ENCODE measurements at places on chromosomes 5 and 9.

DNA sequence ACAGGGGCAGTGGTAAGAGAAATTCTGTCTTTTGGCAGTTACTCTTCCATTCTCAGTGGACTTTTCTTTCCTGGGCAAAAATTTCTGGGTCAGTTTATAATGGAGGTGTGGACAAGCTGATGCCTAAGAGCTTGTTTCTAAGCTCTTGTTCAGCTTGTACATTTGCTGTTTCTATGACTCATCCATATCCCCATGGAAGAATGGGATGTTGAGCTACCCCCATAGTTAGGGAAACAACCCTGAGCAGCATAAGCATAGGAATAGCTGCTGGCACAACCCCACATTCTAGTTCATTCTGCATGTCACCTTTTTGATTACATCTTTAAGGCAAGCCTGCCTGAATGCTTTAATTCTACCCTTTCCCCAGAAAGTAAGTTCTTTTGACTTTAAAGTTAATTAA is 173.3 kb downstream of the PSAT1 start:
- DNase-seq: no peak

DNA sequence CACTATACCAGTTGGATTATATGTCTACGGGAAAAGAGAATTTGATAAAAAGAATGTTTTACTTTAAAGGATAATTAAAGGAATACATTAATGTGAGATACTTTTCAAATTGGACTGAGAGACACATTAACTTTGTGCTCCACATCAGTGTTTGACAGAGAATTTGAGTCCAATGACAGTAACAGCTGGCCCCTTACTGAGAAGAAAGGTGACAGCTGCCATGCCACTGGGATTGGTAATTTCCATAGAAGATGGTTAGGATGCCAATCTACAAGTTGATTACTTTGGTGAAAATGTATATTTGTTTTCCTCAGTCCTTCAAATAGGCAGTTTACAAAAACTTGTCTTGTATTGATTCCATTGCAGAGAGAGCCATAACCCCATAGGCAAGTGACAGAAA is 578.4 kb downstream of the SLCO4C1 start:
- no peak for DNase-seq

GRCh38 chr5:39031041-39031440 is 43.2 kb downstream of the RICTOR start:
- no peak for DNase-seq

GRCh38 chr5:142810081-142810480 is 39.9 kb downstream of the ARHGAP26 start:
- DNase-seq: no peak

- DNase-seq: no peak
These were observed 216.9 kb downstream of the TTLL11 start for GRCh38 chr9:121876255-121876654.

GRCh38 chr5:52727576-52727975 is 60.1 kb upstream of the ITGA1 start:
- DNase-seq: no peak

DNA sequence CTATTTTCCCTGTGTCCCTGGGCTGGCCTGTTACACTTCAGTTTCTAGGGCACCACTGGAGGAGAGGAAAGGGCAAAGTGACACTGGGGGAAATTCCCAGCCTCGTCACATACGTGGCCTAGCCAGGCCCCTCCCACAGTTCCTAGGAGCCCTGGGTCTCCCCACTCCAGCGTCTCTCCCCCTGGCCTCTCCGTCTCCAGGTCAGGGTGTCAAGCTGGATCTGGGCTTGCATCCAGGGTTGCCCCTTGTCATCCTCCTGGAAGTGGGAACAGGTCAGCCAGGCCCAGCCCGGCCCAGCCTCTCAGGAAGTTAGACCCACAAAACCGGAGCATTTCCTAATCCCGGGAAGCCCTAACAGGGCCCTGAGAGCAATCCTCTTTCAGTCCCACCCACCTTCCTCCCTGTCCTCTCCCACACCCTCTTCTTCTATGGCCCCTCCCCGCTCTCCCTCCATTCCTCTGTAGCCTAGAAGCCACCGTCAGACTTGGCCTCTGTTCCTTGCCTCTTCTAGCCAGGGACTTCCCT is 4.7 kb upstream of the TNIP1 start:
- no peak for DNase-seq

GRCh38 chr5:50711280-50711679 is 44.8 kb downstream of the PARP8 start:
- peak; percentile 33 for DNase-seq

DNA sequence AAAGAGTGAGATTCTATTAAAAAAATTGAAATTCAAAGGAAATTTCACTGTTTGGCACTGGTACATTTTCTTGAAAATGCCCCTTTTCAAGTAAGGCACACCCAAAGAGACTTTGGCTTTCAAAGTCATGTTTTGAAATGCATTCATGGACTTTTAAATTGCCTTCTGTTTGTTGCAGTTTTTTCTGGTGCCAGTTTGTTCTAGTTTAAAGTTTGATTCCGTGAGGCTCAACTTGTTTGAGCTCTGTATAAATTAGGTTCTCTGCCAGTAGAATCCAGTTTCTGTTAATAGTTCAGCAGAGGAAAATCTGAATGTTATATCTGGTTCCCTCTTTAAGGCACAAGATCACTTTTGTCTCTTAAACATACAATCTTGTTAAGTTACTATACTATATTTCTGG is 16.4 kb downstream of the ATP6V0E1 start:
- no peak for DNase-seq

DNA sequence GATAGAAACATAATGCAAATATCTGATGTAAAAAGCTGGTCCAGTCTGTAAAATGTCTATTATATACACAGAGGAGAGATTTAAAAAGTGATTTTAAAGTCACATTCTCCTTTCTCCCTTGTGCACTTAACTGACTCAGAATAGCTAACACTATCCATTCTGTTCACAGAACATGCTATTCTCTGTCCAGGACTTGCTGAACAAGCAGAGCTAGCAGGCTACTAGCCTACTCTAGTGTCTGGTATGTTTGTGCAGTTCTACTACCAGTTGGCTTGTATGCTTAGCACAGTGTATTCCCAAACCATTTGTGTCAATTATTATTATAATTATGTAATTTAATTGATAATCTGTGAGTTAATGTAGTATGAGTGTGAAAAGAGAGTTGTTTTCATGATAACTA is 161.7 kb upstream of the NUDT12 start:
- no peak for DNase-seq

GRCh38 chr5:163023846-163024245 is 413.5 kb upstream of the CCNG1 start:
- no peak for DNase-seq

- no peak for DNase-seq
These were observed 7.6 kb upstream of the PPP1R26 start for GRCh38 chr9:135471791-135472640.

DNA sequence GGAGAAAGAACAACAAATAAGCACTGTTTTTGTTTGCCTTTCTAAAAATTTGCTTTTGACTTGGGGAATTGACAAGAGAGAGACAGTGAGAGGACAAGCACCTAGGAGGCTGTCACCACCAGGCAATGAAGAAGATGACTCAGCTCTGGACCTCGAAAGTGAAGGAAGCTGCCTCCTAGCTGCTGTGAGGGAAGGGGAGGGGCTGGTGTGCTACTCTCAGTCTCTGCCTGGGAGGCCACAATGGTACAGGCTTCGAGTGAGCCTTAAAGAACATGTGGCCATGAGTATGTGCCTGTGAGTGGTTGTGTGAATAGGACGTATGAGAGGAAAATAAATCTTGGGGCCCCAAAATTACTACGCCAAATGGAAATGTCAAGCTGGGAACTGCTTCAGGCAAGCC is 7.1 kb upstream of the PLK2 start:
- DNase-seq: no peak

- DNase-seq: no peak
These were observed 36.0 kb downstream of the NR6A1 start for GRCh38 chr9:124735121-124735520.

- DNase-seq: no peak
These were observed 159.2 kb upstream of the PLPPR1 start for GRCh38 chr9:100869326-100869725.

GRCh38 chr5:8826508-8826907 is 719.4 kb downstream of the SEMA5A start:
- no peak for DNase-seq

GRCh38 chr5:88954511-88954910 is 71.5 kb upstream of the MEF2C start:
- DNase-seq: no peak

GRCh38 chr9:36895744-36896260 is 138.3 kb downstream of the PAX5 start:
- DNase-seq: no peak

DNA sequence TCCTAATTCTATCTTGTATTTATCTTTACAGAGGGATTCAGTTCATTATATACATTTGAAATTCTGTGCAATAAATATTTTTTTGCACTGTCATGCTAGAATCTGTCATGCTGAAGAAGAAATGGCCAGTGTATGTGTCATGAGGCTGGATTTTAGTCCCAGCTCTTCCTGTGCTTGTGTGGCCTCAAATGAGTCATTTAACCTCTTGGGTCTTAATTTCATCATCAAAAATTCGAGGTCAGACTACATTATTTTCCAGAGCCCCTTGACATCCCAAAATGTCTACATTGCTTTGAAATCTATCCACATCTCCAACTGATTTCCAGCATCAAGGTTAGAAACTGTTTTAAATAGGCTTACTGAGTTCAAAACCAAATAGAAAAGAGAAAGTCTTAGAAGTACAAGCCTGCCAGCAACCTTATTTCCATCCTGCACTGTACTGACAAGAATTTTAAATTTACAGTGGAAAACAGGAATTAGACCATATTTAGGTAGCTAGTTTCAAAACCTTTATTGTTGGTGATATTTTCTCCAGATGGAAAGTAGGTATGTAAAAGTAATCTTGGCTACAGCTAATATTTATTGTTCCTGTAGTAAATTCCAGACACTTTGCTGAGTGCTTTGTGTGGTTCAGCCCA is 96.7 kb upstream of the MAMDC2 start:
- DNase-seq: no peak

- DNase-seq: no peak
These were observed 234.7 kb downstream of the NMUR2 start for GRCh38 chr5:152170350-152170749.

- no peak for DNase-seq
These were observed 35.5 kb downstream of the RAPGEF1 start for GRCh38 chr9:131704141-131704983.

DNA sequence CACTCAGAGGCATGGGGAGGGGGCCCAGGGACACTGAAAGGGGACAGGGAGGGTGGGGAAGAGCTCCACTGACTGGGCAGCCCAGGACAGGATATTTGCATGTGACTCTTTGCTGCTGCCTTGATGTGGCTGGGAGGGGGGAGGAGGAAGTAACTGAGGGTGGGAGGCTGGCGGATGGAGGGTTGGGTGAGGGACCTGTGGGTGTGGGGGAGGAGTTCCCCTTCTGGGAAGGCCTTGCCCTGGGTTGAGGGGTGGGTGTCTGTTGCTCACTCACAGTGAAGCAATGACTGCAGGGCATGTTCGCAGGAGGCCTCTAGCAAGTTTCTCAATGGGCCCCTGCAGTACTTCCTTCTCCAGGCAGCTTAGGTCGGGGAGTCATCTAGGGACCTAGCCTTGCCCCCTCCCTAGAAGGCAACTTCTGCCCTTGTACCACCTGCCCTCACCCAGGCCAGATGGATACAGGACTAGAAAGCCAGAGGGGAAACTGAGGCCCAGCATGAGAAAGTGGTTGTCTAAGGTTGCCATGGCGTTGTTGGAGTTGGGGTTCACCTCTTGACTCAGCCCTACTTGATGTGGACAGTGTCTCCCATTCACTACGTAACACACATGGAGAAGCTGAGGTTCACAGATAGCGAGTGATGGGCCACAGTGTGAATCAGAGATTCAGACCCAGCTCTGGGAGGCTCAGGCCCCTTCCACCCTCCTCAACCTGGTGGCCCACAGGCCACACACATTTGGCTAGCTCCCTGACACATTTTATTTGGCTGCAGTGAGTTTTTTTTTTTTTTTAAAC is 3.0 kb downstream of the GRK6 start:
- DNase-seq: peak; percentile 87

- DNase-seq: peak; percentile 97
These were observed at the start of gene ISCA1 for GRCh38 chr9:86282077-86282978. ISCA1 (minus strand) TSS chr9:86282538; CDS start chr9:86282458, 80 bp downstream.

GRCh38 chr5:132877938-132878337 is 4.5 kb downstream of the LEAP2 start:
- no peak for DNase-seq

- DNase-seq: no peak
These were observed 217.6 kb downstream of the NFIB start for GRCh38 chr9:14096258-14096922.

DNA sequence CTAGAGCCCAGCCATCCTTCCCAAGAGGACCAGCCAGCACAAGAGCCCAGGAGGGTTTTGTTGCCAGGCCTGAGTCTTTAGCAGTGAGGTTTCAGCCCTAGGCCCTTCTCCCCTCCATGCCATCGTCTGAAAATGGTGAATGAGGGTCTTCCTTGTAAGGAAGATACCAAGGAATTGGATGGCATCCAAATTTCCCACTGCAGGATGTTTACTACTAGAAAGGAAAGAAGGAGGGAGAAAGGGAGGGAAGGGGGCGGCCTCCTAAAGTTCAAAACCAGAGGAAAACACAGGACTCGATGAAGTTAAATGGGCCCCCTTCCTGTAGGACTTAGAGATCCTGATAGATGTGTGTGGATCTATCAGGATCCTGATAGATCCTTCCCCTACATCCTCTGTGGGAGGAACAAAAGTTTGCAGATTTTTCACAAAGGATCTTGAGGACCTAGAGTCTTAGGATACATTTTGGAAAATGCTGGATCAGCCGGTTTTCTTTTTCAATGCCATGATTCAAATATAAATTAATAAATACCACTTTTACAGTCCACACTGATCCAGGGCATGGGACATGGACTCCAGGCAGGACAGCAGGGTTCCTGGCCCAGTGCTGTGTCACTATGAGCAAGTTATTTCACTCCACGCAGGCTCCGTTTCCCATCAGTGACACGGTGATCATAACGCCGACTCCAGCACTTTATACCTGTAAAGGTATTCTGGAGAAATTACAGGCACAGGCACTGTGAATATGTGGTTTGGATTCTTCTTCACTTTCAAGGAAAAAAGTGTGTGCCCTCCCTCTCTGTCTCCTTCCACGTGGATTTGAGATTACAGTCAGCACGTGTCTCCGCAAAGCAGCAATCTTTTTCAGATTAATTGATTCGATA is 40.9 kb downstream of the C5orf15 start:
- no peak for DNase-seq

GRCh38 chr9:98775831-98776441 is 20.4 kb downstream of the ANKS6 start:
- peak; percentile 18 for DNase-seq

- no peak for DNase-seq
These were observed 3.3 kb downstream of the ANKRD33B start for GRCh38 chr5:10567121-10567591.

DNA sequence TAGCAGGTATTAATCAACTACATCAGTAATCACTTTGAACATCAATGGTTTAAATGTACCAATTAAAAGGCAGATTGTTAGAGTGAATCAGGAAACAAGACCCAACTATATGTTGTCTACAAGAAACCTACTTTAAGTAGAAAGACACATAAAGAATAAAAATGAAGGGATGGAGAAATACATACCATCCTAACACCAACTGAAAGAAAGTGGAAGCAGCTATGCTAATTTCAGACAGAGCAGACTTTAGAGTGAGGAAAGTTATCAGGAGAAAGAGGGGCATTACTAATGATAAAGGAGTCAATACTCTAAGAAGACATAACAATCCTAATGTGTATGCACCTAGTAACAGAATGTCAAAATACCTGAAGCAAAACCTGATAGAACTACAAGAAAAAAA is 125.8 kb downstream of the NR6A1 start:
- no peak for DNase-seq

- no peak for DNase-seq
These were observed 24.9 kb upstream of the CEP120 start for GRCh38 chr5:123448017-123448617.

- DNase-seq: no peak
These were observed 31.4 kb downstream of the FANCC start for GRCh38 chr9:95286151-95286550.

GRCh38 chr5:166285361-166285760 is 2006.1 kb upstream of the WWC1 start:
- DNase-seq: no peak

All from activated gamma-delta T cell treated with anti-CD3 and anti-CD28 coated beads, Interleukin-2, amount 50 U/mL, for 16 hours (primary cell).